ENCODE measurements at places on chromosomes 16 and 17.

DNA sequence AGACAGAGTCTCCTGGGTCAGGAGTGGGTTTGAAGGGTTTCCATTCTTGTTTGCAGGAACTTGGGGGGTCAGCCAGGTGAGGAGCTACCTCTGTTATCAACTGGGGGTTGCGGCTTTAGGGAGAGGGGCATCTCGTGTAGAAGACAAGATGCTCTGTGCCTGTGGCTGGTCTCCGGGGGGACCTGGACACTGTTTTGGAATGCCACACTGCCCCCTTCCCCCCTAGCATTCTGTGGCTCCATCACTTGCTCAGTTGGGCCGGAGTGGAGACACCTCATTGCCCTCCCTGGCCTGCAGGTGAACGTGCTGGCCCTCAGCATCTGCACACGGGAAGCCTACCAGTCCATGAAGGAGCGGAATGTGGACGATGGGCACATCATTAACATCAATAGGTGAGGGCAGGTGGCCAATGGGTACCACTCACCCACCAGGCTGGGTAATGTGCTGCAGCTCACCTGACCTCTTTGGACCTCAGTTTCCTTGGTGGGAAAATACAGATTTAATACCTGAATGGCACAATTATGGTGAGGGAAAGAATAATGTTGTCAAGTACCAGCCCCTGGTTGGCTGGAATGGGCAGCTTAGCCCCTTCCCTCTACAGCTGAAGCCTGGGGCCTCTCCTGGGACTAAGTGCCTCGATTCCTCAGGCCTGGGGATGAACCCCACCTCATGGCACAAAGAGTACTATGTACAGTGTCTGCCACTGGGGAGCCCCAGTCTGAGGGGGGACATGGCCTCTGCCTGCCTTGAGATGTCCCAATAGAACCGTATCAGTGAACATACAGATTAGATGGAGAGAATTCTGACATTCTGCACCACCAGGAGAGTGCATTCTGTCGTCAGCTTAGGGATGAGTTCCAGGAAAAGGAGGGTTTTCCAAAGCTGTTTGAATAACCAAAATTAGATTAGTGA, 3.3 kb upstream of the MRM1 start:
- no peak overlapping the region for H3K4me3 ChIP-seq
- peaks cover 1% of the 10 kb centered on the region for H3K36me3 ChIP-seq
- no peak overlapping the region for H3K27ac ChIP-seq
- H3K27me3 ChIP-seq: no peaks in the 10 kb centered on the region

- DNase-seq: no peak
- H3K27me3 ChIP-seq: no peaks in the 10 kb centered on the region
- H3K36me3 ChIP-seq: no peaks in the 10 kb centered on the region
- H3K4me1 ChIP-seq: no peaks in the 10 kb centered on the region
- no peak overlapping the region for H3K27ac ChIP-seq
These were observed 202.1 kb downstream of the CYLD start for GRCh38 chr16:50944033-50944432.

DNA sequence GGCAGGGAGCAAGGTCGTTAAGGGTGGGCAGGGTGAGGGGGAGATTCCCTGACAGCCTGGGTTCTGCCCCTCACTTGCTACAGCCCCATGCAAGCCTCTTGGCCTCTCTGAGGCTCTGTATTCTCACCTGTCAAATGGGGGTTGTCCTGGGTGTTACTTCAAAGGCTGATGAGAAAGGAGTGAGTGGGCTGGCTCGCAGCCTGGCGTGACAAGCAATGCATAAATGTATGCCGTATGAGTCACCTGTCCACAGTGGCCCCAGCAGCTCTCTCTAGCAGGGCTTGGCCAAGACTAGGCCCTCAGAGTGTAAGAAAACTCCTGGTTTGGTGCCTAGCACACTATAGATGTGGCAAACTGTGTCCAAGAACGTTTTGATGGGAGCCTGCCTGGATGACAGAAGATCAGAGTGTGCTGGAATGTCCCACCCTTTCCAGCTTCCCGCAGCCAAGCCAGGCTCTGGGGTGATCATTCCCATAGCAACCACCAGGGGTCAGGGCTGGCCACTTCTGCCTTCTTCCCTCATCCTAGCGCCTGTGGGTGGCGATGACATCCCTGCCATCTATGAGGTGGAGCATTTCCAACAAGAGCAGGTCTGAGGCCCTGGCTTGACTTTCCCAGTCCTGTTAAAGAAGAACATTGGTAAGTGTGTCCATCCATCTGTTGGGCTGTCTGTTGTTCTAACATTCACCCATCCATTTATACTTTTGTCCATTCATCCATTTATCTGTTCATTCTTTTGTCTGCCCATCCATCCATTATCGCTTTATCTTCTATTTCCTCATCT, 37.2 kb upstream of the ADGRG1 start:
- H3K4me3 ChIP-seq: peak overlapping the region; percentile 68
- H3K36me3 ChIP-seq: peaks cover 21% of the 10 kb centered on the region
- no peaks in the 10 kb centered on the region for H3K27me3 ChIP-seq
- peaks cover 67% of the 10 kb centered on the region for H3K4me1 ChIP-seq
- H3K27ac ChIP-seq: peak overlapping the region; percentile 91

DNA sequence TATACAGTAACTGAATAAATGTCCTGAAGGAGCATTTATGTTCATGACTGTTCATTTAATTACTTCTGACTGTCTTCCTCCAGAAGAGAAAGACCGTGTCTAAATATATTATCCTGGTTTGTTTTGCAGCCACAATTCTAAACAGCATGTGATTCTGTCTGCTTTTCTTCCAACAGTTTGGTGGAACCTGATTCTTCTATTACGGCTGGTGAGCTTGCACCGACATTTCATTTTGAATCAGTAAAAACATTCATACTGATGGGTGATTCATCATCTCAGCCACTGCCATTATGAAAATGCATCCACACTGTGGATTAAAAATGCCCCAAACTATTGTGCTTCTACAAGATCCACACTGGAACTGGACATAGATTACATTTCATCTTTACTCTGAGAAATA, 16.9 kb downstream of the KNOP1 start:
- H3K36me3 ChIP-seq: peaks cover 57% of the 10 kb centered on the region
- H3K4me3 ChIP-seq: no peak overlapping the region
- peaks cover 21% of the 10 kb centered on the region for H3K4me1 ChIP-seq
- no peaks in the 10 kb centered on the region for H3K27me3 ChIP-seq
- no peak for DNase-seq
- H3K27ac ChIP-seq: no peak overlapping the region

GRCh38 chr16:57507136-57508034, 21.1 kb upstream of the DOK4 start:
- H3K4me3 ChIP-seq: no peak overlapping the region
- H3K36me3 ChIP-seq: no peaks in the 10 kb centered on the region
- H3K27me3 ChIP-seq: peaks cover 3% of the 10 kb centered on the region
